NCI-H187 (cell line): ENCODE measurements at places on chromosomes 7 and 10.

DNA sequence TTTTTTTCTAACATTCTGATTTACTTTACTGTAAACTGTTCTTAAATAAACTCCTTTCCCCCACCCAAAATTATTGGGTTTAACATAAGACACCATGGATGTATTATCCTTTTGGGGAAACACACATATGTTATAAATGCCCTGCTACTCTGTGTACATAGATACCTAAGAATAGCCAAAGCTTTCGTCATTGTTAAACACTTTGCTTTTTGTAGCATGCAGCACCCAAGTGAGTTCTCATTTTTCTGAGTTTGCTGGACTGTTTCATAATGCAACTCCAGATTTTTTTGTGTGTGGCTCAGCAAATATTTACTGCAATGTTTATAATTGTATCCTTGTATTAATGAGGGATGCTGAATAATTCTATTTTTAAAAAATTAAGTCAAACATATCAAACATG is 86.9 kb downstream of the VTI1A start:
- DNase-seq: no peak

DNA sequence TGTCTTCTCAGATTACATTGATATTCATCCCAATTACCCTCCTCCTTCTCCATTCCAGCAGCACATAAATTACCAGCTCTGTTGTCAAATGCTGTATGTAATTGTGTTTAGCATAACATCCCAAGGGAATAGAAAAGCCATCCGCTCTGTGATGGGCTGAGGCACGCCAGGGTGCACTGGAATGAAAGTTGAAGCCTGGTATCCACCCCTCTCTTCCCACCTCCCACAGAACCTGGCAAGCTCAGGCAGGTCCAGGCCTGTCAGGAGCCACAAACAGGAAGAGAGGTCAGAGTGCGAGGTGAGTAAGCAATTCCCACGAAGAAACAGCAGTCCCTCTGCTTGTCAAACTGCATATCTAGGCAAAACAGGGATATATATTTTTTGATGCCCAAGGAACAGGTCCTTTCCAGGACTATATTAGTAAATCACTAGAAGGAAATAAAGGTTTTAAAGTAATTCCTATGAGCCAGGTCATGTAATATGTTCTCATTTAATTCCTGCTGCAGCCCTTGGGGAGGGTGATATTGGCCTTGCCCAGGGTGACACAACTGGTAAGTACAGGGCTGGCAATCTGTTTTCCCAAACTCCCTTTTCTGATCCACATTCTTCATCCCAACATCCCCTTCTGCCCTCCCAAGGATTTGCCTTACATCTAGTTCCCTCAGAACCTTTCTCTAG is 155.6 kb upstream of the GHITM start:
- DNase-seq: peak; percentile 61

- DNase-seq: no peak
These were observed 39.3 kb upstream of the MKI67 start for GRCh38 chr10:128165536-128165935.

- no peak for DNase-seq
These were observed 4.6 kb downstream of the KCNIP2 start for GRCh38 chr10:101839002-101839401.

- DNase-seq: no peak
These were observed 44.7 kb downstream of the PDE1C start for GRCh38 chr7:32025381-32026082.

GRCh38 chr7:2587134-2587533 is 28.4 kb downstream of the IQCE start:
- DNase-seq: no peak

GRCh38 chr7:108196004-108196403 is 65.8 kb upstream of the LAMB4 start:
- DNase-seq: no peak

DNA sequence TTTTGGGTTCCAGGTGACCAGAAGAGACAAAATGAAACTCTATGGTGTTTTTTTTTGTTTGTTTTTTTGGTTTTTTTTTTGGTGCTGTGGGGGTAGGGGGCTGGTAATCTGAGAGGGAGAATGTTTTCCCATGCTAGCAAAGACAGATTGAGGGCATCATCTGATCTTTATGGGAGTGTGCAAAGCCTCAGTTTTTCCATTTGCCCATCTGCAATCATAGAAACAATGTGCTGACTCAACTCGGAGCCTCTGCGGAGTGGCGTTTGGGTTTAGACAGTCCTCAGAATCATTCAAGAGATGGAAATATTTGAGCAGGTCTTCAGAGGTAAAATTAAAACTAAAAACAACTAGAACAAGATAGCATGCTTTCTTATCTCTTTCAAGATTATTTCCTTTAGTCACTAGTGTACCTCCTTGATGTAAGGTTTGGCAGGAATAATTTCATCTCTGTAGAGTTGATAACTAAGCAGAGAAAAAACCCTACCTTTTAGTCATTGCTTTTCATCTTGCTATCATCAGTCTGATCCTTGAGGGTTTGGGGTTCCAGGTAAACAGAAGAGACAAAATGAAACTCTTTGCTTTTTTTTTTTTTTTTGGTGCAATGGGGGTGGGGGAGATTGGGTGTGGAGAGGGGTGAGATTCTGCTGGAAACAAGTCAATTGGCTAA is 18.0 kb downstream of the CNNM2 start:
- DNase-seq: no peak

DNA sequence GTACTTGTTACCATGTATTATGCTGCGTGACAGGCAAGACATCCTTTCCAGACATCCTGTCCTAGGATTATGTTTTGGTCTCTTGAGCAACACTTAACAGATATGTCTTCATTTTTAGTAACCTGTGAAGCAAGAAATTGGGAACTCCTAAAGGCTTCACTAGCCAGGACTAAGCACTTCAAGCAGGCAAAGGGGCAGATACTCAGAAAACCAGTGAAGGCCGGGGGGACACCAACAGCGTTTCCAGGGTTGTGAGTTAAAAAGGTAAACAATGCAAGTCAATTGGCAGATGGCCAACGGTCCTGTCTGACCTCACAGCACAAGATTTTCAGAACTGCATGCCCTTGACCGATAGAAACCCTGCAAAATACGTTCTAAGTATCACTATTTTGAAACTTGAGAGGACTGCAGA is 77.6 kb upstream of the SFMBT2 start:
- DNase-seq: no peak

- DNase-seq: no peak
These were observed 602.2 kb downstream of the LRMDA start for GRCh38 chr10:76033457-76034196.
